ENCODE measurements at places on chromosomes 1 and 21.

DNA sequence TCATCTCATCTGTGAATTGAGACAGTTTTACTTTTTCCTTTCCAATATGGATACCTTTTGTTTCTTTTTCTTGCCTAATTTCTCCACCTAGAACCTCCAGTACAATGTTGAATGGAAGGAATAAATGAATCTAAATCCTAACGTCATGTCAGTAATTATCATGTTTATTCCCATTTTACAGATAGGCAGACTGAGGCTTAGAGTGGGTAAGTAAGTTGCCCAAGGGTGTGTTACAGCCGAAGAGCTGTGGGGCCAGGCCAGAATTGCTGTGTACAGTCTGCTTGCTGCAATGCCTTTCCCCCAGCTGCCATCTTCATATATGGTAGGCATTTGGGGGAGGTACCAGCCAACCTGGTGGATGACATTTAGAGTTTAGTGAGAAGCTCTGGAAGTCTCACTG is 162.7 kb downstream of the CAMTA1 start:
- no peak for DNase-seq

DNA sequence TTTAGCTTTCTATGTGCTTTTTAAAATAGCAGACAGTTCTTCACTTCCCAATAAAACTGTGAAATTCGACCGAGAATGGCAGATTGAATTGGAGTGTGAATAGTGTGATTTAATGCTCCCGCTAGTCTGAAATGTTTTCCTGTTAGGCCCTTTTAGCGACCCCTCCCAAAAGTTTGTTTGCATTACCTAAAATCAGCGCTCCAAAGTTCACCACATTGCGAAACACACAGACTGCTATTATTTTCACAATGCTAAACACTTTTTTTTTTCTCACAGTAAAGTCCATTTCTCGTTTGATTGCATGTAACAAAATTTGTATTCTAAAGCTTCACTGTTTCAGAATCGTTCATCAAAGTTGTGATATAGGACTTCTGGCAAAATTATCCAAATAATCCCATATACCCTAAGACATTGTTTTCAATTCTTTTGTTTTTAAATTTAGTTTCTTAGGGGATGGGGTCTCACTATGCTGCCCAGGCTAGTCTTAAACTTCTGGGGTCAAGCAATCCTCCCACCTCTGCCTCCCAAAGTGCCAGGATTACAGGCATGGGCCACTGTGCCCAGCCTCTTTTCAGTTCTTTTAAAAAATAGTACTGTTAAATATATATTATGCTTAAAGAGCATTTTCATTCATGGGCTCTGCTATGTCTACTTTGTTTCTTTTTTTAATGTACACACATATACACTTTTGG is 76.5 kb upstream of the USH2A start:
- no peak for DNase-seq

GRCh38 chr1:2009101-2010053 is 5.8 kb upstream of the CFAP74 start:
- DNase-seq: no peak

- DNase-seq: no peak
Measured at GRCh38 chr1:116580446-116581322, 9.9 kb upstream of the CD58 start.

DNA sequence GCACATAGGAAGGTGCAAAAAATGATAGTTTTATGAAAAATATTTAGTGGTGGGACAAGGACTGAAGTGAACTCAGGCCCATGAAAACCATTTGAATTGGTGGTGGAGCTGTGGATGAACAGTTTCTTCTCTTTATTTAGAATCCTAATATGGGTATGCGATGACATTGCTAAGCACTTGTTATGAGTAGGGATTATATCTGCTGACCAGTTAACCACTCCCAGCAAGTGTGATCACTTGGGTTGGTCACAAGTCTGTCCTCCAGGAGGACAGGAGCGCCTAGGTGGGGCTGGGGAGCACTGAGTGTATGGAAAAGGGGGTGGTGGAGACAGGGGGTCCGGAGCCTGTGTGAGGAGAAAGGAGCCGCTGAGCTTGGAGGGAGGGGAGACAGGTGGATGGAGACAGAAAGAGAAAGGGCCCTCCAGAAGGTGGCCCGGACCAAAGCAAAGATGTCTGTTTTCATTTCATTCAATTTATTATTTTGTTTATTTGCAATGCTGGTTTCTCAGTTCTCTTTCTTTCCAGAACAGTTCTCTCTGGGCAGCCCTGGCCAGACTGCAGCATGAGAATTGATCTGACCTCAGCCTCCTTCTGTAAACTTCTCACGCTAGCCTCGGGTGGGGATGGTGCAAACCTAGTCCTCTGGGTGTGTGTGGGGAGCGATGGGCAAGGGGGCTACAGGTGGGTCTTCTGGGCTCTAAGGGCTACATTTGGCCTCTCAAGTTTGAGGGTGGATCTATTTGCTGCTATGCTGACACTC is 9.9 kb upstream of the ZSCAN20 start:
- DNase-seq: no peak

- DNase-seq: no peak
Measured at GRCh38 chr1:223714849-223715603, 2.7 kb downstream of the CAPN2 start.

- DNase-seq: no peak
Measured at GRCh38 chr1:174991473-174991872, 8.3 kb upstream of the CACYBP start.

DNA sequence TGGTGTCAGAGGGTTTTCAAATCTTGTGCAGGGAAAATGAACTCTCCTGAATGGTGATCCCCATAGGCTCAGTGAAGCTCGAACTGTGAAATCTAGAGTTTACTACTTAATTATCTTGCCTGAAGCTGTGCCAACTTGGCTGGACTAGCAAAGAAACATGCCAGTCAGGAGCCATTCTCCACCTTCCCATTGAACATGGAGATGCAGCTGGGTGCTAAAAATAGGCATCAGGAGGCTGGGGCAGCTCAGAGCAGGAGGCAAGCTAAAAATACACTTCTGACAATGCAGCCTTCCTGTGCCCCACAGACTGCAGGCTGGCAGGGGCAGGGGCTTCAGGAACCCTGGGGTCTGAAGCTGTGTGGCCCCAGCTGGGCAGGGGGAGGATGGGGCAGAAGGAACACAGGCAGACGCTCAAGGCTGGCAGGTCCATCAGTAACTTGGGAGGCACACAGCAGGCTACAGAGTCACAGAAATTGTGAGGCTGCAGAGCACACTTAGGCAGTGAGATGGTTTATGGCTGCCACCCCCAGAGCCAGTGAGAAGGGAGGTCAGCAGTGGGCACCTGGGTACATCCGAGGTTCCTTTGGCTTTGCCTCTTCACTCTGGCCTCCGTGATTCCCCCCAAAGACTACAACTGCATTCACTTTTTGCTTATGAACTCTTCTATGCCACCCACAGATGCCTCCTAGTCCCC is 155.4 kb upstream of the KCND3 start:
- no peak for DNase-seq

DNA sequence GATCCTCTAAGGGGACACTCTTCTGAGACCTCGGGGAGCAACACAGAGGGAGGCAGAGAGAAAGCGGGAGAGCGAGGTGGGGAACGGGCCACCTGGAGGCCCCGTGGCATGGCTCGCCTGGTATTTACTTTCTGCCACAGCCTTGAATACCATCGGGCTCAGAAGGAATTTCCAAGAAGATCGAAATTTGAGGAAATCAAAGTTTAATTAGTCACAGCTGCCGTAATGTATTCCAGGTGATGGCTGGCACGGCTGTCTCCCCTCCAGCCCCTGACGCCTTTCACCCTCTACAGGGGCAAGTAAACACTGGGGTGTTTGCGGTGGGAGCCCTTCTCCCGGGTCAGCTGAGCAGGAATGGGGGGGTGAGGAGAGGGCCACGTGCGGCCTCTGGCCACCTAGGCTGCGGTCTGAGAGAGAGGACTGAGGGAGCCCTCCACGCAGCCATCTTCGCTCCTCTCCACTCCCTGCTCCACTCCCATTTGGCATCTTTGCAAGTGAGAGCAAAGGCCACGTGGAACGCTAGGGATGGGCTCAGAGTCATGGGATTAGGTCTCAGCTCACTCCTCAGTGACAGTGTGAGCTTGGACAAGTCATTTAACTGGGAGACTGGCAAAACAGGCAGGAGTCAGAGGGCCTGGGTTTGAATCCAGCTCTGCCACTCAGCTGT is 125.2 kb downstream of the SYF2 start:
- DNase-seq: no peak

GRCh38 chr1:180291004-180291403 is 60.9 kb downstream of the LHX4 start:
- no peak for DNase-seq

GRCh38 chr1:209168204-209168603 is 415.3 kb upstream of the CAMK1G start:
- no peak for DNase-seq

GRCh38 chr1:60342569-60342968 is 269.0 kb upstream of the C1orf87 start:
- DNase-seq: no peak

DNA sequence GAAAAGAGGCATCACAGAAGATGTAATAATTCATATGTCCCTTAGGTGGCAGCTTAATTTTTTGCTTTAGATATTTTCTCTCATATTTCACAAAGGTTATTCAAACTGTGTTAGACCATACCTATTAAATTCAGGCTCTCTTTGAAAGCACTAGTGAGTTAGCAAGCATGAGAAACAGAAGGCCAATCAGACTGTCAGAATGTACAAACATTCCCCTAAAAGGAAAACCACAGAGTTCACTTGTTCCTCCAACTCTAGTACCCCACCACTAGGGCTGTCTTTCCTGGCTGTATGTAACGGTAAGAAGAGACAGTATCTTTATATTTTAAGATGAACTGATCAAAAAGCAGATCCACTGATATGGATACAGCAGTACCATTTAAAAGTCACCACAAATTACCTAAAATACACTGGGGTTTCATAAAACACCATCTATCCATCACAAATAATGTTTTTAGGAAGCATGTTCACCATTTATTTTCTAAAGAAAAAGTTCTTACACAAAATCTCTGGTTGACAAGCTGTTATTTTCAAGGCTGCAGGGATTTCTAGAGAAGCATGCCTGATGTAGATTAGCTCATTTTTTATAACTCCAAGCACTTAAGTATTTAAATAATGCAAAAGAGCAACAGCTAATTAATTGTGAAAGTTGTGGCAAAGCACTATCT is 1.8 kb downstream of the ARPC5 start:
- DNase-seq: no peak

DNA sequence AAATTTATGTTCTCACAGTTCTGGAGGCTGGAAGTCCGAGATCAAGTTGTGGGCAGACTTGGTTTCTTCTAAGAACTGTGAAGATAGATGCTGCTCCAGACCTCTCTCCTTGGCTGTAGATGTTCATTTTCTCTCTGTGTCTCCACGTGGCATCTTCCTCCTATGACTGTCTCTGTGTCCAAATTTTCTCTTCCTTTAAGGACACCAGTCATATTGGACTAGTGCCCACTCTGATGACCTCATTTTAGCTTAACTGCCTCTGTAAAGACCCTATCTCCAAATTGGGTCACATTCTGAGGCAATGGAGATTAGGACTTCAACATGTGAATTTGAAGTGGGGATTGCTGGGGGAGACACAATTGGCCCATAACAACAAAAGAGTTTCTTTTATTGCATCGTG is 125.3 kb upstream of the ETS2 start:
- no peak for DNase-seq

DNA sequence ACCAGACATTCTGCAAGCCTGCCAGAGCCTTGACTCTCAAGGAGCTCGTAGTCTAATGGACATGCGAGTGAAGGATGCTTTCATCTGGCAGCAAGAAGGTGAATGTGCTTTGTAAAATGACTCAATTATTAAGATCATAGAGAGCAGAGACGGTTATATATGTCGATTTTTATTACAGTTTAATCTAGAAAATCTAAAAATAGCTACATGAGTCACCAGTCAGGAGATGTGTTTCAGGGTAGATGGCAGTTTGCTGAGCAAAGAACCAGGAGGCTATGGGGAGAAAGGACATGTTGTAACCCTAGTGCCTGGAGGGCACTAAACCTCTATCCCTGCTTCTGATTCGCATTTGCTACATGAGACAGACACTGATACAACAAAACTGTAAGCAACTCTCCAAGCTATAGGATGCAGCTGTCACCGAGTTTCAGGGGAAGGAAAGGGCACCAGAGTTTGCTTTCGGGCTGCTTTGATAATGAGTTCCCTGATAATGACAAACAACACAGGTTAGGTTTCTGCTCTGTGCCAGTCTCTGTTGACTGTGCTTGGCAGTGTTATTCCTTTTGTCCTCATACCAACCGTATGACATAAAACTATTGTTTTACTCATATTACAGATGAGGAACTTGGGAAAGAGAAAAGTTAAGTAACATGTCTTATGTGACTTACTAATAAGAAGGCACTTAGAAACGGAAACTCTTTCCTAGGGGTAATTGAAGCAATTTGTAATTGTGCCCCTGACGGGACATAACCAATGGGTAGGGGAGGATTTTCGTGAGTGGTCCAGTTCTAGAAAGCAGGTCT is 43.2 kb downstream of the C1orf198 start:
- no peak for DNase-seq

- no peak for DNase-seq
Measured at GRCh38 chr1:88472298-88472697, 211.8 kb upstream of the PKN2 start.

DNA sequence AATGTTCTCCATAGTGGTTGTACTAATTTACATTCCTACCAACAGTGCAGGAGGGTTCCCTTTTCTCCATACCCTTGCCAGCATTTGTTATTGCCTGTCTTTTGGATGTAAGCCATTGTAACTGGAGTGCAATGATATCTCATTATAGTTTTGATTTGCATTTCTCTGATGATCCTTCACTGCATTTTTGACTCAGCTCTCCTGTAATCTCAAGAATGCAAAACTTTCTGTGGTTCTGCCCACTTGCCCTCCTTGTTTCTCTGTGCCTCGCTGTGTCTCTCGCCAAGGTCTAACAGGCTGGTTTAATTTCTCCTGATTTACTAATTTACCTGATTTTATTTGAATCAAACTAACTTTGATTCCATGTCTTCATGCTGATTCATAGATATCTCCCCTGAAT is 407.9 kb downstream of the ZP4 start:
- no peak for DNase-seq

- no peak for DNase-seq
Measured at GRCh38 chr1:18735224-18735997, 104.8 kb downstream of the PAX7 start.

GRCh38 chr1:49424782-49425181 is 599.0 kb downstream of the AGBL4 start:
- DNase-seq: no peak

DNA sequence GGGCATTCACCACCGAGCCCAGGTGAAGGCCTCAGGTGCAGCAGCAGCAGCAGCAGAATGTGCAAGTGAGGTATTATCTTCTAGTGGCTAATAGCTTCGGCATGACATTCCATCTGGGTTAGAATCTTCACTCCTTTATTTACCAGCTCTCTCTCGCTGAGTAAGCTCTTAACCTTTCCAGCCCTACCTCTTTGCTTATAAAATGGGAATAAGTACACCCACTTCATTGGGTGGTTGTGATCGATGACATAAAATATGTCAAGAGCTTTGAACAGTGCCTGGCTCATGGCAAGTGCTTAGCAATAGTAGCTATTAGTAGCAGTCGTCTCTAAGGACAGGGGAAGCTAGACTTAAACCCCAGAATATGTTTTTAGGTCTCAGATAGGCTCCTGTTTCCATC is 149.5 kb downstream of the NOS1AP start:
- DNase-seq: no peak

- no peak for DNase-seq
Measured at GRCh38 chr1:229043115-229043514, 227.8 kb upstream of the RAB4A start.
